ENCODE measurements at places on chromosomes 1 and 21. TPM values are rescaled to one million over a fixed set of nuclear protein-coding genes. Genes with fewer than 3 reads are reported as not detected.

The SRSF10 gene
- total RNA-seq: 26.9 TPM

DNA sequence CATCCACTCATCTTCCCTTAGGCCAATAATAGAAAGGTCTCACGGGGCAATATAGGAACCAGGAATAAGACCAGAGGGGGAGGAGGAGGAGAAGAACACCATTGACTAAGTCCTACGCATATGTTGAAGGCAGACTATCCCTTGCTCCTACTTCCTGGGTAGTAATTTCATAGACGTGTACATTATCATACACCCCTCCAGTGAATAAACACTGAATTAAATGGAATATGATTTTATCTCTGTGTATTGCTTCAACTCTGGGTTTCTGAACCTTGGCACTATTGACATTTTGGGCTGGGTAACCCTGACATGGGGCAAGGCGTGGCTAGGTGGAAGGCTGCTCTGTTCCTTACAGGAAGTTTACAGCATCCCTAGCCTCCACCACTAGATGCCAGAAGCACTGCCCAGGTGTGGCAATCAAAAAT, 17.3 kb upstream of the FHAD1 start:
- no peak overlapping the region for H3K4me3 ChIP-seq
- H3K27ac ChIP-seq: no peak overlapping the region
- H3K36me3 ChIP-seq: no peaks in the 10 kb centered on the region
- H3K4me1 ChIP-seq: no peaks in the 10 kb centered on the region
- DNase-seq: no peak

The DNASE2B gene
- total RNA-seq: 1.3 TPM

The NCF2 gene
- 2.8 TPM for total RNA-seq

GRCh38 chr1:12153181-12153785, 13.5 kb upstream of the TNFRSF1B start:
- H3K27me3 ChIP-seq: no peaks in the 10 kb centered on the region
- no peak overlapping the region for H3K4me3 ChIP-seq
- no peaks in the 10 kb centered on the region for H3K36me3 ChIP-seq

DNA sequence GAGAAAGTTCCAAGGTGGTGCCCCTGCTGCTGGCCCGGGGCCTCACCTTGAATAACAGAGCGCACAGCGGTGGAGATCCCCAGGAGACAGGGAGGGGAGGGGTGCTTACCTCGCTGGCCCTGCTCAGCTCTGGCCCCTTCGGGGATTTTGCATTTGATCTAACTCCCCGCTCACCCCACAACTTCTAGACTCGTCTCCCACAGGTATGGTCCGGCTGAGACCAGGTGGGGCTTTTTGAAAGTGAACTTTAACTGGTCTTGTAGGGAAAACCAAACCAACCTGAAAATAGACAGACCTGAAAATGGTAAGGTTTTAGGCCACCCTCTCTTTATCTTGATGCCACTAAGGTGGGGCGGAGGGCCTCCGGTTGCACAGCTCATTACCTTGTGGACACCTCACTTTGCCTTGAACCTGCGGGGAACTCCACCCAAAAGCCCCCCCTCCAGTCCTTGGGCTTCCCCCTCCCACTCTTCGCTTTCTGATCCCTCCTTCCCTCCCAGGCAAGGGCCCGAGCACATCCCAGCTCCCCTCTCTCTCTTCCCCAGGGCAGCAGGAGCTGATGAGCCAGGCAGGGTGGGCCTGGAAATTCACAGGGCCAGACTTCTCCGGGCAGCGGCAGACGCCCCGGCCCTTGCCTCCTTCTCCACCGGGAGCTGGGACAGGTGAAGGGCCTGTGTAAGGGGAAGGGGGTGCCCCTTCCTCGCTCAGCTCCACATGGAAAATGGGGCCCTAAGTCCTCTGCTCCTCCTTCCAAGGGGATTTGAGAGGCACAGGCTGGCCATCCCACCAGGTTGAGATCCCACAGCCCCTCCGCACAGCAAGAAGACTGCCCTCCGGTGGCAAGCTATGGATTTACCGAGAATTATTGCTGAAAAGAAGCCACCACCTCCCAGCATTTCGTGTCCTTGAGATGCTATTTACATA, 16.1 kb downstream of the TNFRSF8 start:
- DNase-seq: no peak
- H3K4me3 ChIP-seq: no peak overlapping the region
- H3K36me3 ChIP-seq: no peaks in the 10 kb centered on the region
- H3K4me1 ChIP-seq: no peaks in the 10 kb centered on the region
- H3K27me3 ChIP-seq: peaks cover 4% of the 10 kb centered on the region

DNA sequence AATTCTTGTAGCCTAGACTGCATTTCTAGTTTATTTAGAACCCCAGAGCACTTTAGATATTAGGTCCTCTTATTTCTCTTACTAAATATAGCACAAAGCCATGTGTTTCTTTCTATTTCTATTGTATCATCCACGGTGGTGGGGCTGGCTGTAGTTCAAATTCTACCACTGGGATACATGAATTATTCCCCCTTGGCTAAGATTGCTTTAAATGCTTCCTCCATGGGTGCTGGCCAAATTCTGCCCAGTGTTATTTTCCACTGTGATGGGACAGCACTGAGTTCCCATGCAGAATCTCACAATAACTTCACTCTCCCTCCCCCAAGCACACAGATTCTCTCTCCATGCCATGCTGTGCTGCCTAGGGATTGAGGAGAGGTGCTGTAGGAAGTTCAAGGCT, 41.5 kb upstream of the GBP6 start:
- H3K4me3 ChIP-seq: no peak overlapping the region
- no peaks in the 10 kb centered on the region for H3K4me1 ChIP-seq
- H3K27ac ChIP-seq: no peak overlapping the region
- H3K36me3 ChIP-seq: no peaks in the 10 kb centered on the region
- DNase-seq: no peak

DNA sequence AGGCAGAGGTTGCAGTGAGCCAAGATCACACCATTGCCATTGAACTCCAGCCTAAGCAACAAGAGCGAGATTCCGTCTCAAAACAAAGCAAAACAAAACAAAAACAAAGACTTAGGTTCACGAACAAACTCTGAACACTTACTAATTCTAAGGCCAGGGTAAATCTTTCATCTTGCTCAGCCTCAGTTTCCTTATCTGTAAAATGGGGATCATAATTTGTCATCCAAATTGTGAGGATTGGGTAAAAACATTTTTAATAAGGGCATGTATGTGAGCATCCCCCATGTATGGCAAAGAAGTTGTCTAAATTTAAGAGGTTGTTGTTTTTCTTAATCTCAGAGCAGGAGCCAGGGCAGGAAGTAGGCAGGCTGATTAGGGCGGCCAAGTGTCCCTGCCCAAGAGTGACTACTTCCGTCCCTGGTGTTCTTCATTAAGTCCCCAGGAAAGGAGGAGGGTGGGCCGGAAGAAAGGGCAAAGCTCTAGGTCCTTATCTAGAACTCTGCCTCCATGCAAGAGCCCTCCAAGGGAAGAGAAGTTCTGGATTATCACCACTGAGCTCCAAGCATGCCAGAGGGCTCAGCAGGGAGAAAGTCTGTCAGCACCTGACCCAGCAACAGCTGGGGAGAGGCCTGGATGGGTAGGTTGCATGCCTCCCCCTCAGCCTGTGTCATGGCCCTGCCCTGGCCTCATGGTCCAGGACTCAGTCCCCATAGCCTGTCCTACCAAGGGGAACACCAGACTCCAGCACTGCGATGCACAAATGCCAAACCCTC, 49.9 kb upstream of the CLIC4 start:
- no peak overlapping the region for H3K4me3 ChIP-seq
- no peaks in the 10 kb centered on the region for H3K36me3 ChIP-seq
- no peak for DNase-seq
- peaks cover 11% of the 10 kb centered on the region for H3K4me1 ChIP-seq

- H3K27ac ChIP-seq: peak overlapping the region; percentile 36
- no peak for DNase-seq
- H3K4me1 ChIP-seq: peaks cover 10% of the 10 kb centered on the region
- no peaks in the 10 kb centered on the region for H3K36me3 ChIP-seq
- H3K4me3 ChIP-seq: peak overlapping the region; percentile 41
Measured at GRCh38 chr1:154499446-154499845, 2.6 kb upstream of the TDRD10 start.

DNA sequence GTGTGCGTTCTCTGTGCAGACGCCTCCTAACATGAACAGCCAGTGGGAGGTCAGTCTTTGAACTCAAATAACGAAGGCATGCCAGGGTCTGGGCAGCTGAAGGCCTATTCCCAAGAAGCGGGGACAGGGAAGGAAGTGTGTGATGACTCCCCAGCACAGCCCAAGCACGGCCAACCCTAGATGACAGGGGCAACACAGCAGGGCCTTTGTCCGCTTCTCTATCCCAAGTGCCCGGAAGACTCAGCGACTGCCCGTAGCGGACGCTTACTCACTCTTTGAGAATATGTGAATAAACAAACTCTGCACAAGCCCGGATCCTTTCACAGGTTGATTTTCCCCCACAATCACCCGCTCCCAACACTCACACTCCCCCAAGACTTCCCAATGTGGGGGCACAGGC, 11.2 kb downstream of the C1orf198 start:
- no peak for DNase-seq
- peaks cover 8% of the 10 kb centered on the region for H3K36me3 ChIP-seq
- no peak overlapping the region for H3K4me3 ChIP-seq
- no peaks in the 10 kb centered on the region for H3K27me3 ChIP-seq
- H3K27ac ChIP-seq: no peak overlapping the region

GRCh38 chr1:177799746-177800145, 170.1 kb downstream of the SEC16B start:
- H3K27ac ChIP-seq: peak overlapping the region; percentile 75
- no peak for DNase-seq
- no peaks in the 10 kb centered on the region for H3K36me3 ChIP-seq
- no peaks in the 10 kb centered on the region for H3K27me3 ChIP-seq

The MCOLN2 gene
- total RNA-seq: 0.22 TPM

The ERG gene
- total RNA-seq: 7.0 TPM

DNA sequence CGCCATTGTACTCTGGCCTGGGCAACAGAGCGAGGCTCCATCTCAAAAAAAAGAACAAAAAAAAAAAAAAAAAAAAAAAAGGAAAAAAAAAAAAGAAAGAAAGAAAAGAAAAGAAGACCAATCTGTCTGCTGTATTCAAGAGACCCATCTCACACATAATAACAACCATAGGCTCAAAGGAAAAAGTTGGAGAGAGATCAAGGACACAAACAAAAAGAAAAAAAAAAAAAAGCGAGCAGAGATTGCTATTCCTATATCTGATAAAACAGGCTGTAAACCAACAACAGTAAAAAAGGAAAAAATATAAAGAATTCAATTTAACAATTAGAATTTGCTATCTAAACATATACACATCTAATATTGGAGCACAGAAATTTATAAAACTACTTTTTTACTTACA, 150.4 kb downstream of the BRINP3 start:
- H3K4me1 ChIP-seq: no peaks in the 10 kb centered on the region
- no peaks in the 10 kb centered on the region for H3K27me3 ChIP-seq
- no peak overlapping the region for H3K27ac ChIP-seq
- no peak for DNase-seq
- no peaks in the 10 kb centered on the region for H3K36me3 ChIP-seq

GRCh38 chr1:223700942-223701637, 11.2 kb upstream of the CAPN2 start:
- no peak overlapping the region for H3K4me3 ChIP-seq
- H3K27me3 ChIP-seq: no peaks in the 10 kb centered on the region
- DNase-seq: no peak
- H3K36me3 ChIP-seq: no peaks in the 10 kb centered on the region
- H3K27ac ChIP-seq: no peak overlapping the region

- no peaks in the 10 kb centered on the region for H3K36me3 ChIP-seq
- no peaks in the 10 kb centered on the region for H3K27me3 ChIP-seq
- no peak overlapping the region for H3K27ac ChIP-seq
- H3K4me3 ChIP-seq: no peak overlapping the region
- H3K4me1 ChIP-seq: no peaks in the 10 kb centered on the region
Measured at GRCh38 chr1:174858301-174858700, 141.4 kb upstream of the CACYBP start.

DNA sequence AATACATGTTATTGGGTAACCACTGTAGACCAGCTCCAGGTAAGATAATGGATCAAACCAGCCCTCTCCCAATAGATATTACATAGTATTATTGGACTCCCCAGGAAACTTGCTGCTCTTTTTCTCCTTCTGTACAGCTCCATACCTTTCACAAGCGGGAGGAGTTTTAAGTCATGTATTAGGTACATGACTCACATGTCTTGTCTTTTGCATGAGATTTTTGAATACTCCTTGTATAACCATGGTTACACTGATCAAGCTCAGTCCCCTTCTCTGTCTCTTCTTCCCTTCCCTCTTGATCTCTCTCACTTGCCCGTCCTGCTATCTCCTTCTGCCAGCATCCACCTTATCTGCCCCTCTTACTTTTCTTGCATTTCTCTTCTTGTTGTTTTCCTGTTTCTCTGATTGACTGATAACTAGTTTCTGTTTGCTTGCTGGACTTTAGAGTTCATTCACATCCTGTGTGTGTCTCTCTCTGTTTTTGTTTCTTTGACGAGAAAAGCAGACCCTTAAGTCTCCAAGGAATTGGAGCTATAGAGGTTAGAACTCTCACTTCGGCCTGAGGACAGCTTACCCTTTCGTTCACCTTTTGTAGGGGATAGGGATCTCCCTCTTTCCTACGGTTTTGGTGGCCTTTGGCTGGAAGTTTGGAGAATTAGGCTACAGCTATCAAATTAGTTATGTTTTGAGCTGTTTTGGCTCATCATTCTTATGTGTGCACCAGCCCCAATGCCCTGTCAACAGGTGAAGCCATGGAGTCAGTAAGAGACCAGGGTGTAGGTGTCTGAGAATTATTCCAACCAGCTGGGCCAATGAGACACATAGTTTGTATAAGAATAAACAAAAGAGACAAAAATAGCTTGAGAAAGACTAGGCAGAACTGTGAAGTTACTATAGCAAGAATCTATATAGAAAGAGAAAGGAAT, 49.0 kb upstream of the ASB17 start:
- H3K36me3 ChIP-seq: no peaks in the 10 kb centered on the region
- no peak overlapping the region for H3K27ac ChIP-seq
- no peaks in the 10 kb centered on the region for H3K27me3 ChIP-seq

DNA sequence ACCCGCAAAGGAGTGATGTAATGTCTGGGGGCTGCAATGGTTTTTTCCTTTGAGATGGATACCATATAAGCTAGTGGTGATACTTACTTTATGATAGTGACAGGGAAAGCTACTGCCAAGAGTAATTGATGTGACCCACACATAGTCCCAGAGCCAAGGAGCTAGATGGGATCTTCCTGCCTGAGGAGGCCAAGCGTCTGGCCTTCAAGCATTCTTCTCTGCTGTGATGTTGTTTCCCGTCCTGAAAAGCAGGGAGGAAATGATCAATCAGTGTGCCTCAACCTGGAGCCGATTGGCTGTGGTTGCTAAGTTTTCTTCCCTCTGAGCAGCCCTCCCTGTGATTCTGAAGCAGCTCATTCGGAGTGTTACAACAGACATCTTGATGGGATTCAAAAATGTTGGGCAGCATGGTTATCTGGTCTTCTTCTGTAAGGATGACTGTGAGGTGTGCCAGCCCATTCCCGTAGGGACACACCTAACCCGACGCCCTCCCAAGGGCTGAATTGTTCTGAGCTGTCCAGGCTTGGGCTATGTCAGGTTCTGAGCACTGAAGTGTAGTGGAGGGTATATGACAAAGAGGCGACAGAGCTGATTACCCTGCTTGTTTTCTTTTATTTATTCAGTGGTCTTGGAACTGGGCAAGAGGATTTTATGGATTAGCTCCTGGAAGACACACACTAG, 56.7 kb downstream of the UCK2 start:
- H3K4me3 ChIP-seq: no peak overlapping the region
- no peaks in the 10 kb centered on the region for H3K36me3 ChIP-seq
- DNase-seq: no peak
- H3K4me1 ChIP-seq: peaks cover 14% of the 10 kb centered on the region
- no peaks in the 10 kb centered on the region for H3K27me3 ChIP-seq

The GPR25 gene
- total RNA-seq: 0.24 TPM

GRCh38 chr1:207021876-207022596, 10.5 kb downstream of the C1orf116 start:
- H3K4me3 ChIP-seq: no peak overlapping the region
- no peaks in the 10 kb centered on the region for H3K36me3 ChIP-seq
- peaks cover 19% of the 10 kb centered on the region for H3K4me1 ChIP-seq
- no peak for DNase-seq
